ENCODE measurements at places on chromosomes 6 and 20. TPM values are rescaled to one million over a fixed set of nuclear protein-coding genes. Genes with fewer than 3 reads are reported as not detected.

DNA sequence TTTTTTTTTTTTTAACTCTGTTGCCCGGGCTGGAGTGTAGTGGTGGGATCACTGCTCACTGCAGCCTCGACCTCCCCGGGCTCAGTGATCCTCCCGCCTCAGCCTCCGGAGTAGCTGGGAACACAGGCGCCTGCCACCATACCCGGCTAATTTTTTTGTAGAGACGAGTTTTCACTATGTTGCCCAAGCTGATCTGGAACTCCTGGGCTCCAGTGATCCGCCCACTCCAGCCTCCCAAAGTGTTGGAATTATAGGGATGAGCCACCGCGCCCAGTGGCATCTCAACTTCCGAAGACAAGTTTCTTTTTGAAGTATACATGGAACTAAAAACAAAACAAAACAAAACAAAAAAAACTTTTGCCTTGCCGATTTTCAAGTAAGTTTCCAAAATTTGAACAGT, 66.6 kb upstream of the ZNF184 start:
- no peak for DNase-seq

DNA sequence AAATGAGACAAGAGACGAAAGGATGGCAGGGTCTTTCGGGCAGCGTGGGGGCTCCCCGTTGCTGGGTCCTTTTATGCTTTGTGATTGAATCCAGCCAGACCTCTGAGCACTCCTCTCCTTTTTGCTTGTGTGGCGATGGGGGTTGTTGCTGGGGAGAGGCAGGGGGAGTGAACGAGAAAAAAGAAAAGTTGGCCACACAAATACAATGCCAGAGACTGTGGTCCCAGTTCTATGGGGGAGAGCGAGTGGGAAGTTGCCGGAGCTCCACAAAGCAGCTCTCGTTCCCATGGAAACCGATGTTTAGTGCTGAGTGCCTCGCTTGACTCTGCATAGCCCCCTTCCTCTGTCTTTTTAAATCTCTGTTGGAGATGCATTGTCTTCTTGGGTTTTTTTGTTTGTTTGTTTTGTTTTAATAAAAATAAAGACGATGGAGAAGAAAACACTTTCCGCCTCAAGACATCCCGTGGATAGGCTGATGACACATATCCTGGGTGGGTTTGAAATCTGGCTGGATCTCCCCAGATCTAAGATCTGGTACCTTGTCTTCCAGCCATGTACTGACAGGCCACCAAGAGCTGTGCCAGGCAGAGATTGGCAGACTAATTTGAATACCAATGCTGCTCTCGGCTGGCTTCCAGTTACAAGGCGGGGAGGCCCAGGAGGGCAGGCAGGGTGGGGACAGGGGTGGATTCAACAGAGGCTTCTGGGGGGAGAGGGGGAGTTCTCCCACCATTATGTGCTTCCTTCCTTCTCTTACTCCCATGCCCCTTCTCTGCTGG, 529.3 kb downstream of the QKI start:
- peak; percentile 35 for DNase-seq

GRCh38 chr20:51573576-51574243, 31.2 kb upstream of the NFATC2 start:
- no peak for DNase-seq

DNA sequence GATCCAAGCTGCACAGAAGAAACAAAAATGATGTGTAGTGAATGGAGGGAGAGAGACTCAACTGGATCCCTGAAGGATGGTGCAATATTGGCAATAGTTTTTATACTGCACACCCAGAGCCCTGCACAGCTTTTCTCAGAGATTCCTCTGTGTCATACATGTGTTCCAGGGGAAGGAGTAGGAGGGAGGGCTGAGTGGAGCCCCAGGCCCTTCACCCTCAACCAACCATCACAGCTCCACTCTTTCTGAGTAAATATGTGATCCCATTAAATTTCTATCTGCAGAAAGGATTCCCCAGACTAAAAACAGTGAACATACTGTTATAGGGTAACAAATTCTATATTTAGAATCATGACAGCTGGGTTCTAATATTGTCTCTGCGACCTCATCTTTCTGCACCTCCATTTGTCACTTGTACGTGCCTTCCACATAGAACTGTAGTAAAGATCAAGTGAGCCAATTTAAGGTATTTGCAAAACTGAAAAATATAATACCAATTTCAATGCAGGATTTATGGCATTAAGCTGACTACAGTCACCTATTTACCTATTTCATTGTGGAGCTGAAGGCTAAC, 421.4 kb upstream of the NRSN1 start:
- DNase-seq: no peak

The TSHZ2 gene
- total RNA-seq: not detected

The FOXF2 gene
- total RNA-seq: 2.5 TPM
